ENCODE measurements at places on chromosomes 3 and 15.

DNA sequence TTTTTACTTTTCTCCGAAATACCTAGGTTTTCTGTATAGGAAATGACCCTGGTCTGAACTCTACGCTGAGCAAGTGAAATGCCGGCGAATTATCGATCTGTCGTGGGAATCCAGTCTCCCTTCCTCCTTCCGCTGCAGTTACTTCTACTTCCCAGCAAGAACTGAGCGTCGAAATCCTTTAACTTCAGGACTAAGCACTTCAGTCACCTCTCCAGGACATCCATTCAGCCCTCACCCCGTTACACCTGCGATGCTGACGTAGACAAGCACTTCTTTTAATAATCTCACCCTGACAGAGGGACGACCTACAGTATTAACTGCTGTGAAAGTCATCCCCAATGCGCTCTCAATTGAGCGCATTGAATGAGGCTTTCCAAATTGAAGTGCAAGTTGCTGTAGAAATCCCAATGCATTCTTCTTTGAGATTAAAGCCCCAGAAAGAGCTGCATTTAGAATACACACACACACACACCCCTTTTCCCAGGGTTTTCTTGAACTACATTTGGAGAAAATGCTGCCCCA is 1.3 kb downstream of the TOP2B start:
- peak; percentile 33 for DNase-seq

GRCh38 chr3:125289429-125289981 is 77.0 kb upstream of the SLC12A8 start:
- no peak for DNase-seq

DNA sequence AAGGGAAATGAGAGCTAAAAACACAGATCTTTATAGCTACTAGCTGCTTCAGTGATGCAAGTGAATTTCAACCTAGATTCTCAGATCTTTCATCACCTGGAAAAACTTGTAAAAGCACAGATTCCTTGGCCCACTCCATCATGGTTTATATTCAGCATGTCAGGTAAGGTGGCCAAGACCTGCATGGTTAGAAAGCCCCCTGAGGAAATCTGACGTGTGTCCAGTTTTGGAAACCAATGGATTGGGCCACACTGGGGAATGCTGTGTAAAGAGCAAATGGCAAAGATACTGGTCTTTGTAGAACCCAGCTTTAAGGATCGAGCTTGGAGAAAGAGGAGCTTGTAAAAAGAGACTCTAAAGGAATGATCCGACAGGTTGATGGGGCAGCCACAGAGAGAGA is 397.0 kb upstream of the ARRDC4 start:
- no peak for DNase-seq

GRCh38 chr3:112786002-112786590 is 60.6 kb downstream of the CD200R1L start:
- no peak for DNase-seq

- DNase-seq: no peak
Observed at GRCh38 chr15:63341898-63342297, 39.7 kb downstream of the CA12 start.

- DNase-seq: no peak
Observed at GRCh38 chr3:177776661-177777101, 579.4 kb upstream of the TBL1XR1 start.
